Germinal center (tissue), 1 donor: ENCODE measurements at places on chromosomes 12 and 14.

DNA sequence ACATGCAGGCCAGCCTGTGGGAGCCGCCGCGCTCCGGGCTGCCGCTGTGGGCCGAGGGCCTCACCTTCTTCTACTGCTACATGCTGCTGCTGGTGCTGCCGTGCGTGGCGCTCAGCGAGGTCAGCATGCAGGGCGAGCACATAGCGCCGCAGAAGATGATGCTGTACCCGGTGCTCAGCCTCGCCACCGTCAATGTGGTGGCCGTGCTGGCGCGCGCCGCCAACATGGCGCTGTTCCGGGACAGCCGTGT is 2.9 kb downstream of the TMEM121 start:
- no peak for DNase-seq

- no peak for DNase-seq
Measured at GRCh38 chr12:125633686-125634085, 568.5 kb downstream of the AACS start.

GRCh38 chr14:50397390-50398188 is 908 bp upstream of the CDKL1 start:
- DNase-seq: no peak

GRCh38 chr12:106228320-106228710 is 19.5 kb downstream of the CKAP4 start:
- no peak for DNase-seq

GRCh38 chr12:99413751-99414150 is 233.8 kb upstream of the GARIN6 start:
- no peak for DNase-seq

DNA sequence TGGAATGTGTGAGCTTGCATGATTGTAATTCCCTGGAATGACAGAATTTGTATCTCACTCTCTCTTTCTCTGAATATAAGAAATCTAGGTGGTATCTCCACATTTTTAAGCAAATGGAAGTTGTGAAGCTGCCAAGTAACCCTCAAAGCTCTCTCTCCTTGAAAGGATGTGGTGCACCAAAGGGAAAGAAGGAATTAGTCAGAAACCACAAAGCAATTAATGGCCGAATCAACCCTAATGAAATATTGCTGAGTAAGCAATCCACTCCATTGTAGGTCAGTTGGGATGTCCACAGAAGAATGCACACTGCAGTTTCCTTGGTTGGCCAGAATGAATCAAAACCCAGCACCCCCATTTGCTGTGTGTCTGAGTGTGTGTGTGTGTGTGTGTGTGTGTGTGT is 153.5 kb downstream of the KCNA5 start:
- no peak for DNase-seq

- no peak for DNase-seq
Measured at GRCh38 chr12:88615490-88615889, 35.2 kb upstream of the KITLG start.

GRCh38 chr12:116922194-116922897 is 11.6 kb downstream of the FBXW8 start:
- no peak for DNase-seq

GRCh38 chr12:59500915-59501314 is 94.9 kb upstream of the SLC16A7 start:
- DNase-seq: no peak

- no peak for DNase-seq
Measured at GRCh38 chr14:28770630-28771029, 4.0 kb downstream of the FOXG1 start.

- DNase-seq: no peak
Measured at GRCh38 chr14:56150645-56151345, 32.6 kb downstream of the PELI2 start.

GRCh38 chr12:22687361-22688076 is 62.5 kb downstream of the ETNK1 start:
- no peak for DNase-seq

DNA sequence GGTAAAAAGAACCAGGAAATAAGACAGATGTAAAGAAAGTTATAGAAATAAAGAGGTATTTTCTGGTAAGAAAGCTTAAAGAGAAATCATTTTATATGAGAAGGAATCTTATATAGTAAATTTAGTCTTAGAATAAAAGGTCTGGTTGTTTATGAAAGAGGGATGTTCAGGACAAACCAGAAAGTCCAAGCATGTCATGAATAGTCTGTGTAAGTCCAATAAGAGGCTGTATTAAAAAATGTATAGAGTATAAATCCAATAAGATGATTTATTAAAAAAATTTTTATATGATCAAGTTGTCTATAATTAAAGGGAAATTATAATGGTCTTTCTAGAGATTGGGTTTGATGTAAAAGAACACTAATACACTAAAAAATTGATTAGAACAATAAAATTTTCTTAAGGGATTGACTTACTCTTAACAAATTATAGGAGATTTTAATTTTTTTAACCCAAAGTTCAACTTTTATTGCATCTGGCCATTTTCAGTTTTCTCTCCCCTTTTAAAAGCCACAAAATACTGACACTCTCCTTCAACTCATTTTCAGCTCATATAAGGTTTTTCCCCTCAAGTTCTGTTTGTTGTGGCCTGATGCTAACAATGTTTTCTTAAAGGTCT is 35.1 kb downstream of the ST8SIA1 start:
- DNase-seq: no peak

GRCh38 chr12:43329375-43329774 is 222.6 kb downstream of the ADAMTS20 start:
- DNase-seq: no peak

GRCh38 chr14:50790589-50790988 is 40.4 kb downstream of the NIN start:
- DNase-seq: no peak

- DNase-seq: no peak
Measured at GRCh38 chr14:93137864-93138263, 22.1 kb upstream of the ITPK1 start.

DNA sequence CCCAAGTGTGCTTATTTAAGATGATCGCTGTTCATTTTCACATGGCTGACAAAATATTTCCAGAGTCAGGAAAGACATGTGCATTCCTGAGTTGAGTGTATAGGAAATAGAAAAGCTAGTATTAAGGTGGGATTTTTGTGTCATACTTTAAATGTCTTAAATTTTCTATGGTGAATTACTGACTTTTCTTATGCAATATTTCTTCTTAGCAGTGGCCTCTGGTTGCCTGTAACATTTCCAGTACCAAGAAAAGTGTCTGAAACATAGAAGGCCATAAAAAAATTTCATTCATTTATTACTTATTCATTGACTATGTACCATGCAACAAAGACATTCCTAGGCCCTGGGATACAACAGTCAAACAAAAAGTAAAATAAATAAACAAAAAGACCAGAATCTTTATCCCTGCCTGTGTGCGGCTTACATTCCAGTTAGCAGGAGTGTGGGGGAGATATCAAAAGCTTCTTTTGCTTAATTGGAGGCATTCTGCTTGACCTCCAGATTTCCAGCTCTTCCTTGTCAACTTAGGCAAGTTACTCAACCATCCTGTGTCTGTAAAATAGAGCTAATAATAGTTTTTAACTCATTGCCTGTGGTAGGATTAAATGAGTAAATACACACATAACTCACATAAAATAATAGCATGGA is 216.3 kb upstream of the FLRT2 start:
- DNase-seq: no peak

DNA sequence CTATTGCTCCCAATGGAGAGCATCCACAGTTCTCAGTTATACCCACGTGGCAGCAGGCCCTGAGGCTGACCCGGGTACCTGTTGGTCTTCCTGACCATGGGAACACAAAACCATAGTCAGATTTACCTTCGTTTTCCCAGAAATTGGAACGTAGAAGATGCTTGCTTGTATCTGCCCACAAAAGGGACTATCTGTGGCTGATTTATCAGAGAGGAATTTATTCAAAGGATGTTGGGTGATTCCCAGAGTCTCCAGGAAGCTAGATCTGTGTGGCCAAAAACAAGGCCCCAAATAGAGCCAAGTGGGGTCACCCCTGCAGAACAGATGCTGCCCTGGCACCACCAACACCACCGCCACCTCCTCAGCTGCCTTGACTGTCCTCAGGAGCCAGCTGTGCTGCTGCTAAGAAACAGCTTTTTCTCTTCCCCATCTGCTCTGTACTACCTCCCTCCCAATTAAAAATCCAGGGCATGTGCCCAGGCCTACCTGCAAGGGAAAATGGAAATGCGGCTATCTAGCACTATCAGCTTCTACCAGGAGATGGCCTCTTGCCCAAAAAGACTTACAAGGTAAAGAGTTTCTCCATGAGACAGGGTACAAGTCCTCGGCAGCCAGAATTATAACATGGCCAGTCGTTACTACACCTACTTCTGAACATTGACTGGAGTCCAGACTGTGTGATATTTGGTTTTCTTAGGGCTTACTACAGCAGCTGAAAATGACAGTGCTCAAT is 128.6 kb upstream of the PLEKHG7 start:
- DNase-seq: no peak

- no peak for DNase-seq
Measured at GRCh38 chr12:39413836-39414771, 28.8 kb downstream of the KIF21A start.

DNA sequence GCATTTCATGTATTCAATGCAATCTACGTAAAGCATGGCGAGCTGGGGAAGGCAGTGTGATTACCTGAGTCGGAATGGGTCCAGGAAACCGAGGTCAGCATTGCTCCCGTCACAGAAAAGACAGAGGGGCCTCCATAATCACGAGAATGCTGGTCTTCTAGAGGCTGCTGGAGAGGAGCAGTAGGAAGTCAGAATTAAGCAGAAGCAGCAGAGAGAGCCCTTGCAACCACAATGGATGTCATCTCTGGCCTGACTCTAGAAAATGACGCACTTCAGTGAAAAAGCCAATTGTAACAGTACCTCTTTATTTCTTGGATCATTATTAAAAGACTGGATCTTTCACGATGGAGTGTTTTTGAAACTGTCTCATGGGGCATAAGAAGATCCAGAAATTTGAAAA is 69.5 kb upstream of the FOXN3 start:
- no peak for DNase-seq

GRCh38 chr12:6158749-6159148 is 34.3 kb upstream of the VWF start:
- no peak for DNase-seq

GRCh38 chr14:20522332-20522731 is 17.0 kb downstream of the RNASE10 start:
- DNase-seq: no peak

- no peak for DNase-seq
Measured at GRCh38 chr14:70032016-70032415, 152.8 kb downstream of the SMOC1 start.

GRCh38 chr12:108664338-108665258 is 30.9 kb upstream of the SELPLG start:
- peak; percentile 77 for DNase-seq

DNA sequence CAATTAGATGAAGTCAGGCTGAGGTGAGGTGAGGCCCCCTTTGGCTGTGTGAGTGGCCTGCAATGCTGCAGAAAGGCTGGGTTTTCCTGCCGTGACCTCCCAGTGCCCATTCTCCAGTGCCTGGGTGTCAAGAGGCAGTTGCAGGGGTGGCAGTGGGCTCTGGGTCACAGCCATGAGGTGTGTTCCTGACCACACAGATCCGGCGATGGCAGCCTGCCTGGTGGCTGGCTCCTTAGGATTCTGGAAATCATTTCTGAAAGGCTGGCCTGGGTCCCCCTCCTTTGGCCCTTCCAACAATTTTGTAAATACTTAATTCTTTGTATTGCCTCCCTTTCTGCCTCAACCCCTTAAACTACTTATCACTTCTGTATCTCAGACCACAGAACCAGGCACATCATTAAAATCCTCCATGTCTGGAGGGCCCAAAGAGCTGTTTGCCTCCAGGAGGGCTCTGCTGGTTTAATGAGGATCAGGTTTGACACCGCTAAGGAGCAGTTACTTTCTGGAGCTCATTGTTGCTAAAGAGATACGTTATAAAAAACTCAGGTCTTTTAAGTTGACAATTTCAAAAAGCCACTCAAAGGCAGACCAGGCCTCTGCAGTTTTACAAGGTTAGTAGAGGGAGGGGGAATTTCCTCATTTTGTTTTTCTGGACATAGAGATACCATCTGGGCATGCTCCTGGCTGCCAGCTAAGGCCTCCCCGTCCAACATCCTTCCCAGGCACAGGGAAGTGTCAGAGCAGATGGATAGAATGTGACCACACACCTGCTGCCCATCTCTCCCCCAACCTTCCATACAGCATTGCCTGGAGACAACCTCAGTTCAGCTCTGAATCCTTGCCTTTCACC is 204.4 kb downstream of the FOXN3 start:
- no peak for DNase-seq

GRCh38 chr14:68658943-68659931 is 133.6 kb downstream of the ZFP36L1 start:
- no peak for DNase-seq

DNA sequence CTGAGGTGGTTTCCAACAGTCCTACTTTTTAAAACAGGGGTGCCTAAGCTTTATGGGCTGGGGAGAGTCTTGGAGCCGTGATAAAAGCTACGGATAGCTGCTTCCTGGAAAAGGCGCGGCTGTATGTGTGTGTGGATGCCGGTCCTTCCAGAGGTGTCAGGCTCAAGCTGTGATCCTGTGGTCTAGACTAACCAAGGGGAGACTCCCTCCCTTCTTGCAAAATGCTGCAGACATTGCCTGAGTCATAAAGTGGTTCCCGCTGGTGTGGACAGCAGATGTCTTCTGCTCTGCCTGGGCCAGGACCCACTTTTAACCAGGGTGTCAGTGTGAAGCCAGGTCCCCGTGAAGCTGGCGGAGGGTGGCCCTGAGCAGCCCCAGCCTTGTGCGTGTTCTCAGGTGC is 37.8 kb downstream of the CCDC92 start:
- no peak for DNase-seq

DNA sequence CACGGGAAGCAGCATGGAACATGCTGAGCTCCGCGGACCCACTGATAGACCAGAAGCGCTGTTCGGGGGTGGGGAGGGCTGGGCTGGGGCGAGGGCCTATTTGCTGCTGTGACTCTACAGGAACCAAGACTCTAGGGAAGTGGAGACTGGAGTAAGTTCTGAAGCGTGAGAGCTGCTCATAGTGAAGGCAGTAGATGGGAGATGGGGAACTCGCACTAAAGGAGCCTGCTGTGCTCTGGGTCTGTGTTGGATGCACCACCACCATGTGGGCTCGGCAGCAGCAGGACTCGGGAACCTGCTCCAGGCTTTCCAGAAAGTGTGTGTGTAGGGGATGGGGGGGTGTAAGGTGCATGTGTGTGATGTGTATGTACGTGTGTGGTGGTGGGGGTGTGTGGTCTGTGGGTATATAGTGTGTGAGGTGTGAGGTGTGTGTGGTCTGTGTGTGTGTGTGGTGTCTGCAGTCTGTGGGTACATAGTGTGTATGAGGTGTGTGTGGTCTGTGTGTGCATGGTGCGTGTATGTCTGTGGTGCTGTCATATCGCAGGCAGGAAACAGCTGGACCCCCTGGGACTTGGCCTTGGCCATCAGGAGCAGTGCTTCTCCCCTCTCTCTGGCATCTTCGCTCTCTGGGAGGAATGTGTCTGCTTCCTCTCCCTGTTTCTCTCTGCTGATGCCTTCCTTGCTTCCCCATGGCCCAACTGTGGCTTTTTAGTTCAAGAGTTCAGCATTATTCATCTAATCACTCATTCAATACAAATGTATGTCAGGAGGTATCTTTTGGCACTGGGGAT is 378.9 kb downstream of the FUT8 start:
- DNase-seq: peak; percentile 14

GRCh38 chr12:121300083-121300819 is 3.7 kb upstream of the CAMKK2 start:
- DNase-seq: no peak
